ENCODE measurements at places on chromosomes 7 and 10.

GRCh38 chr7:2863461-2864066 is 19.5 kb upstream of the GNA12 start:
- DNase-seq: peak; percentile 53

DNA sequence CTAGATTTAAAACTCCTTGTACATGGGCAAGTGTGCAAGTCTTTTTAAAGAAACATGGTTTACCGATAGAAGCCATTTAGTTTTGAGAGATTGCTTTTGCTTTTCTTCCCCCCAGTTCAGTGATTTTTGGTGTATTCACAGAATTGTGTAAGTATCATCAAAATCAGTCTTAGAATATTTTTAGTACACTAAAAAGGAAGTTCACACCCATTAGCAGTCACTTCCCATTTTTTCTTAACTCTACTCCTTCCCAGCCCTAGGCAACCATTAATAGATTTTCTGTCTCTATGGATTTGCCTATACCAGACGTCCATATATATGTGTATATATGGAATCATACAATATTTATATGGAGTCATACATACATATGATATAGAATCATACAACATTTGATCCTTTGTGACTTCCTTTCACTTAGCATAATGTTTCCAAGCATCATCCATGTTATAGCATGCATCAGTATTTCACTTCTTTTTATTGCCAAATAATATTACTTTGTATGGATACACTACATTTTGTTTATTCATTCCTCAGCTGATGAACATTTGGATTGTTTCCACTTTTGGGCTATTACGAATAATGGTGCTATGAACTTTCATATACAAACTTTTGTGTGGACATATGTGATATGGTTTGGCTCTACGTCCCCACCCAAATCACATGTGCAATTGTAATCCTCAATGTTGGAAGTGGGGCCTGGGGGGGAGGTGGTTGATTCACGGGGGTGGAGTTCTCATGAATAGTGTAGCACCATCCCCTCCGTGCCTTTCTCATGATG is 16.5 kb upstream of the ARL4A start:
- DNase-seq: no peak

- no peak for DNase-seq
Observed at GRCh38 chr7:24777806-24778205, 20.5 kb upstream of the GSDME start.

DNA sequence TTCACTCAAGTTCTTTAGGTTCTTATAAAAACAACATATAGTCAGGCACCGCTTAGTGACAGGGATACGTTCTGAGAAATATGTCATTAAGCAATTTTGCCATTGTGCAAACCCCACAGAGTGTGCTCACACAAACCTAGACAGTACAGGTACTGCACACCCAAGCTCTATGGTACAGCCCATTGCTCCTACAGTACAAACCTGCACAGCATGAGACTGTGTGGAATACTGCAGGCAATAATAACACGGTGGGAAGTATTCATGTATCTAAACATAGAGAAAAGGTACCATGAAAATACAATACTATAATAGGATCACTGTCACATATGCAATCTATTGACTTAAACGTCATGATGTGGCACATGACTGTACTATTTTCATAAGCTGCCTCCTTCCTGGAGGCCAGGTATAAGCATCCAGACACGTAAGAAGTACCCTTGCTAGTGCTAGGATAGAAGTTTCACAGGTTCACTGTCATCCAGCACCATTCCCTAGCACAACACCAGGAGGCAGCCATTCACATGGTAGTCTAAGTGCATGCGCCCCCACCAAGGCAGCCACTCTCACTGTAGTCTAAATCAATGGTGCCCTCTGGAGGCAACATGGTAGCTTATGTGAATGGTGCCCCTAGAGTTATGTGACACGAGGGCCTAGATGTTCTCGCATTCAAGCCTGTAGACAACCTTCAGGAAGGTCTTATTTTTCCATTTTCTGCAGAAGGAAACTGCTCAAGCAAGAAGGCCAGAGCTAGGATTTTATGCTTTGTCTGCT is 98.5 kb downstream of the ARHGAP22 start:
- DNase-seq: no peak

DNA sequence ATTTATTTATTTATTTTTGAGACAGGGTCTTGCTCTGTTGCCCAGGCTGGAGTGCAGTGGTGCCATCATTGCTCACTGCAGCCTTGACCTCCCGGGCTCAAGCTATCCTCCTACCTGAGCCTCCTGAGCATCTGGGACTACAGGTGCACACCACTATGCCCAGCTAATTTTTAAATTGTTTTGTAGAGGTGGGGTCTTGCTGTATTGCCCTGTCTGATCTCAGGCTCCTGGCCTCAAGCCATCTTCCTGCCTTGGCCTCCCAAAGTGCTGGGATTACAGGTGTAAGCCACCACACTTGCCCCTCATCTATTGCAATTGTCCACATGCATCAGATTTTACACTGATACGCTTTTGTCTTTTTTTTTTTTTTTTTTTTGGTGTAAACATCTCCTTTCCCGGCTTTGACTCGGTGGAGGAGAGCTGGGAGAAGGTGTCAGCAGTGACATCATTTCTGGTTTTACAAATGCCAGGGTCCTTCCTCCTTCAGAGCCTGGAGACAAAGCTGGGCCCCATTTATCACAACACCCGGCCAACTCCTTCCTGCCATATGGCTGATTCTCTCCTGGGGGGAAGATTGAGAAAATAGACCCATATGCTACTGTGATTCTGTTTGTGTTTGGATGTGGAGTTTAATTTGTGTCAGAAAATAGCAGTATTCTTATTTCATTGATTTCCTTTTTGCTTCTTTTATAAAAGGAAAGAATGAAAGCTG is 61.3 kb downstream of the GALNT17 start:
- no peak for DNase-seq

DNA sequence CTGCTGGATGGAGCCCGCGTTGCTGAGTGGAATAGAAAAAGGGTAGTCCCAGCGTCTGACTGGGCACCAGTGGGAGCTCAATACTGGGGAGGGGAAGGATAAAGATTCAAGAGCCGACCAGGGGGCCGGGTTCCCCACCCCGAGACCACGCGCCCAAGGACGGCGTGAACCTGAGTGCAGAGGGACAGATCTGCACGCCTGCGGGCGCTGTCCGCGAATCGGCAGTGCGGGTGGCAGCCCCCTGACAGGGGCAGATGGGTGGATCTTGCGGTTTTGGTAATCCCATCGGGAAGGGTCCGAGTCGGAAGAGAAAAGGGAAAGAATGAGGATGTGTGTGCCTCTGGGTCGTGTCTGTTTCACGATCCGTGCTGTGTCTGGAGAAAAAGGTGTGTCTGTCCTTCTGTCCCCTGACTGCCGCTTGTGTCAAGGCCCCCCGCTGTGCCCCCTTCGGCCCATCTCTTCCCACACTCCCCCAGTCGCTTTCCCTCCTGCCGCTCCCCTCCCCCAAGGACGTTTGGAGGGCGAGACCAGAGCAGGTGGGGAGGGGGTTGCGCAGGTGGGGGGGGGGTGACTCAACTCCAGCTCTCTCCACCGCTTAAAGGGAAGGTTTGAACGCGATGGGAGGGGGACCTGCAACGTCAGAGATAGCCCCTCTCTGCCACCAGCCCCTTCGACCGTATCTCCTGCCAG is 734 bp upstream of the VGF start:
- DNase-seq: no peak

DNA sequence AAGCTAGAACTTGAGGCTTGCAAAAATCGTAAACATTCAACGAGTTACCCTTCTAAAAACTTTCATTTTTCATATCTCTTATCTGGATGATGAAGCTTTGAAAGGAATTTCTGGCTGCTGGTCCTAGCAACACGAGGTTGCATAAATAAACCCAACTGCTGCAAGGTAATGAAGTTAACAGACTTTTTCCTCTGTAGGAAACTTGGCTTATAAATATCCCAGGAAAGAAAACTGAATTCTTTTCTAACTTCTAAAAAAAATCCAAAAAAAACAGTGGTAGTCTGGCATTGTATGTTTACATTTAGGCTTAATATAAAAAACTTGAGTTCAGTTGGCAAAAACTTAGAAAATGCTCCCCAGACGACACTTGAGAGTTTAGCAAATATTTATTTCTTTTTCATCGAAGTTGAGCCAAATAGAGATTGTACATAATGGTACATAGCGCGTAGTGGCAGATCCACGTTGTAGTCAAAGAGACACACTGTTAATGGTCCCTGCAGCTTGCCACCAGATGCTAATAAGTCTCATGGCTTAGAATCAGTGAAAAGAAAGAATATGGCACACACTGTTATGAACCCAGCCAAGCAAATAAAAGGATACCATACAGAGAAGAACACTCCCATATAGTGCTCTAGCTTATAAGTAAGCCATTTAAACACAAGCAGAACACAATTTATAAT is 200.3 kb upstream of the PCLO start:
- no peak for DNase-seq

- no peak for DNase-seq
Observed at GRCh38 chr7:151035026-151035717, 6.9 kb downstream of the ABCB8 start.

DNA sequence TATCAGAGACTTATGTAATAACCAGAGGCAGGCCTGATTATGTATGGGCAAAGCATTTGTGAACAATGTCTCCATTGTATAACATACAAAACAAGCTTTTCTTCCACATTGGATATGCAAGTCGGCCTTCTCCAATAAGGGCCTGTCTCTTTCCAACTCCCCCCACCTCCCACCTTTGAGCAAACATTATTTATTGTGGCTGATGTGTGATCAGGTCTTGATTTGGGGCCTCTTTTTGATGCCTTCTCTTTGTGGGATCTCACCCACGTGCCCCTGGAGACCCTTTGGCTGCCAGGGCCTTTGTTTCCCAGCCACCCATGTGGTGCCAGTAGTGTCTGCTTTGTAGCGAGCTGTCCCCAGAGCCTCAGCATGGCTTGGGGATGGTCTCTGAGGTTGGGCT is 53.0 kb downstream of the TCF7L2 start:
- no peak for DNase-seq
